ENCODE measurements at places on chromosomes 6 and 20. TPM values are rescaled to one million over a fixed set of nuclear protein-coding genes. Genes with fewer than 3 reads are reported as not detected.

PPP1R3G gene
- 0.94 TPM for total RNA-seq

TRAPPC3L gene
- total RNA-seq, result not detected

ACTR5 gene
- 10.0 TPM for total RNA-seq

SCUBE3 gene
- 1.2 TPM for total RNA-seq

LRRC73 gene
- total RNA-seq, result not detected

SLC25A27 gene
- total RNA-seq, result 1.7 TPM

TRIM40 gene
- total RNA-seq, result not detected

MEP1A gene
- total RNA-seq, result not detected

ACSS1 gene
- total RNA-seq, result 3.9 TPM

NRN1 gene
- total RNA-seq, result 1.1 TPM

VGLL2 gene
- not detected for total RNA-seq

SRSF12 gene
- total RNA-seq, result 6.2 TPM

CTCFL gene
- total RNA-seq, result 0.07 TPM

MYBL2 gene
- 77.0 TPM for total RNA-seq

METTL24 gene
- 0.69 TPM for total RNA-seq

MATN4 gene
- total RNA-seq, result not detected

Measured in epithelial cell of proximal tubule (primary cell).